ENCODE measurements at places on chromosomes 2 and 18.

DNA sequence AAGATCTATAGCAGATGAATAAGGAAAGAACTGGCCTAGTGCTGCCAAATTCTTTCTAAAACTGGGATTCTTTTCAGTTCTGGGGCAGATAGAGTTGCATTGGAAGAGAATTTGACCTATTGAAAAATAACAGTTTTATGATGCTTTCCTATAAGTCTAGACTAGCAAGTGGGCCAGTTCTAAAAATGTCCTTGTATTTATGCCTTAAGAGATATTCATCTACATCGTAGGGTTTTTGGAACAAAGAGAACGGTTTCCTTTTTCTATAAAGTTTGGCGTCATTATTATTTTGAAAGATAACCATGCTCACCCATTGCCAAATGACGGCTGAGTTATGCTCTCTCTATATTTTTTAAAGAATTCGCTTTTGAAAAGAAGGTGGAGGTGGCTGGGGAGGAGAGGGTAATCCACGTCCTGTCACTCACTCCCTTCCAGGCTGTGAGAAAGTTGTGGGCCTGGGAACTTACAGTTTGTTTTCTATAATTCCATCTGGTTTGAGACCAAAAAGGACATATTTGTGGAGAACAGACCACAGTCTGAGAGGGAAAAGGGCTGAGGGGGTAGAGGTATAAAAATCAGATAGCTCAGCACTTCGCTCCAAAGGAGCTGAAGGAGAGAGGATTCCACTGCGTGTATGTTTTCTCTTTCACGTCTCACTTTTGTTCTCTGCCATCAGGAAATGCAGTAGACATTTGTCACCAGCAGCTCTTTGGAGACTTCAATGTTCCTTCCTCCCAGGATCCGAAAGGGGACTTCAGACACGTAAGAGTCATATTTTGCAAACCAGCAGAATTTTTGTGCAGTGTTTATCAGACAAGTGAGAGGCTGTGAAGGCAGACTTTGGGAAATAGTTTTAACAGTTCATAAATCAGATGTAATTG, 281.9 kb upstream of the FN1 start:
- no peak for DNase-seq

DNA sequence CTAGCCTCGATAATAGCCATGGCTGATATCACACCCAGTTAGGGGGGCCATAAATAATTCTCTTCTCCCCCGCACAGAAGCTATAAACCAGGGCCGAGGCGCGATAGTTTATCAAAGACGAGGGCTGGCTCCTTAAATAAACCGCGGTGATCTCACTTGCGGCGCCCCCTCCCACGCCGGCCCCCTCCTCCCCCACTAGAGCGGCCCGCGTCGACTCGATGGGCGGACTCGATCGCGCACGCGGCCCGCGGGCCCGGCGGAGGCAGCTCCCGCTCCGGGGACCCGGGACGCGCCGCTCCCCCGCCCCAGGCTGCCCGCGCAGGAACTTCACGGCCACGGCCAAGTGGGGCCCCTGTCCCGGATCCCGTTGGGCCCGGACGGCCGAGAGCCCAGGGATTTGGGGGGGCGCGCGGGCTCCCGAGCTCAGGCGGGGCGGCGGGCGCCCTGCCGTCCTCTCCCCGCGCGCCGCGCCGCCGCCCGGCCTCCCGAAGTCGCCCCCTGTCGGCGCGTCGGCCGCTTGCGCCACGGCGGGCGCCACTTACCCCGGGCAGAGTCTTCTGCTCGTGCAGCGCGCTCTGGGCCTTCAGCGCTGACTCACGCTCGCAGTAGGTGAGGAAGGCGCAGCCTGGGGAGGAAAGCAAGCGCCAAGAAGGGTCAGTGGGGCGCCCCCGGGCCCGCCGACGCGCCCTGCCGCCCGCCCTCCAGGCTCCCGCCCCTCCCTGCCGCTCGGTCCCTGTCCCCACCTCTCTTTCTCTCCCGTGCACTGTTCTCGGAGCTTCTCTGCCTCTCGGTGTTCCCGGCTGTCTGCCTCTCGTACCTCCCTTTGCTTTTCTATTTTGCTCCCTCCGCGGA, 80.4 kb downstream of the CELF4 start:
- DNase-seq = no peak

GRCh38 chr2:143117225-143117624, 12.0 kb upstream of the ARHGAP15 start:
- DNase-seq = no peak

GRCh38 chr2:9422321-9423099, 818 bp downstream of the ITGB1BP1 start:
- peak; percentile 11 for DNase-seq

GRCh38 chr2:30894498-30895119, 87.4 kb upstream of the CAPN13 start:
- no peak for DNase-seq

DNA sequence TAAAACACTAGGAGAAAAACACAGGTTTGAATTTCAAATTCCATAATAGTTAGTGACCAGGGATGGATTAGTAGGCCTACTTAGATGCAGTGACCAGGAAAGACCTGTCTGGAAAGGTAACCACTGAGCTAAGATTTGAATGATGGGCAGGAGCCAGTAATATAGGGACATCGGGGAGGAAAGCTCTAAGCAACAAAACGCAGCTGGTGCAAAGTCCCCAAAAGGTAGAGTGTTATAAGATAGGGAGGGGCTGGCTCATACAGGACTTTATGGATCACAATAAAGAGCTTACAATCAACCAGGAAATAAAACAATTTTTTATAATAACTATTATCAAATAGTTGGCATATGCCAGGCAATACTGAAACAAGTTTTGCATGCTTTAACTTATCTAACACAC, 849.4 kb downstream of the LRRTM4 start:
- no peak for DNase-seq

DNA sequence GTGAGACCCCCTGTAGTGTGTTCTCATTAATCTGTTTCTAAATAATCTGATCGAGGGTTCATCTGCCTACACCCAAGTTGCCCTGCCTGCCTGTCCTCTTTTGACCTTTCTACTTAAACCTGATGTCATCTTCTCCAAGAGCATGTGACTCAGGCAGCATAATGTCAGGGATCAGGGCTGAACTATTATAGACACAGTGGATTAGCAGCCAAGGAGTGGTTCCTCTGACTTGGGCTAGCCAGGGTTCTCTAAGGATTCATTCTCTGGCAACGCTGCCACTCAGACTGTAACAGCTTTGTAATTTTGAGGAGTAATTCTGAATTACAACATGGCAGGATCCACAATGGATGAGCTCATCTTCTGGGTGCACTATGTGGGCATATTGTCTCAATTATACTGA, 124.0 kb downstream of the MDH1 start:
- no peak for DNase-seq

GRCh38 chr2:40556739-40557138, 104.8 kb upstream of the SLC8A1 start:
- no peak for DNase-seq

DNA sequence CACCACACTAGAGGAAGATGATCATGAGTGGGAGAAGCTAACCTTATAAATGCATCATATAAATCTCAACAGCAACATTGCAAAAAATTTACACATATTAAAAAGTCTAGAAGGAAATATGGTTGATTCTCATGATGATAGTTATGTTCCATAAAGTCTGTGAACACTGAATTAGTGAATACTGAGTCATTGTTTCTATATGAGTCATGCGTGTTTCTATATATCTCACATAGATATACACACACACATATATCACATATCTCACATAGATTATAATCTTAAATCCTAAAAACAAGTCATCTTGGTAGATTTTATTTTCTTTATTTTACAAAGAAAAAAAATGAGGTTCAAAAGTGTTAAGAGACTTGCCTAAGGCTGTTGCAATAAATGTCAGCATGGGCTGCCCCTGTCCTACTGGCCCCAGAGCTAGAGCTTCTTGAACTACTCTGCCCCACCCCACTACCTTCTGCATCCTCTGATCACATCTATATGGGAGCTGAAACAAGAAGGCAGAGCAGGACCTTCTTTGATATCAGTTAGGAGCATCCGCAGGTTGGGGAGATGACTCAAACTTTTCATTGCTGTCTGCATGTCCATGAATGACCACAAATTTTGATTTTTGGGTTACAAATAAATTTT, 81.8 kb upstream of the ADAM23 start:
- DNase-seq = no peak

- no peak for DNase-seq
Observed at GRCh38 chr2:218860950-218861381, 1.4 kb downstream of the WNT6 start.

DNA sequence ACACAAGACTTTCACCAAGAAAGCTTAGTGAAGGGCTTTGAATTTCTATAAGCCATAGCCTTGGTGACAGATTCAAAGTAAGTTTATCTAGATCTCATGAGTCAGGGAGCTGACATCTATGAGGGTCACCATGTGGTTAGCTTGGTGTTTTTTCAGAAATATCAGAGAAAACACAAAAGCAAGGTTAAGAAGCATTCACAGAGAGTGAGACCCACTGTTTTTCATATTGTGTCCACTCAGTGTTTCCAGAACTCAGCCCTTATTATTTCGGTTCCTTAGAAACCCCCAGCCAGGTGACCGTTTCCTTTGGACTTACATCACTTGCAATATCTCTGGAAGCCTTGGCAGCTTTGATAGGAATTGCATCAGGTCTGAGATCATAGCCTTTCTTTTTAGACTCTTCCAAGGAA, 76.6 kb downstream of the NEB start:
- DNase-seq = no peak

DNA sequence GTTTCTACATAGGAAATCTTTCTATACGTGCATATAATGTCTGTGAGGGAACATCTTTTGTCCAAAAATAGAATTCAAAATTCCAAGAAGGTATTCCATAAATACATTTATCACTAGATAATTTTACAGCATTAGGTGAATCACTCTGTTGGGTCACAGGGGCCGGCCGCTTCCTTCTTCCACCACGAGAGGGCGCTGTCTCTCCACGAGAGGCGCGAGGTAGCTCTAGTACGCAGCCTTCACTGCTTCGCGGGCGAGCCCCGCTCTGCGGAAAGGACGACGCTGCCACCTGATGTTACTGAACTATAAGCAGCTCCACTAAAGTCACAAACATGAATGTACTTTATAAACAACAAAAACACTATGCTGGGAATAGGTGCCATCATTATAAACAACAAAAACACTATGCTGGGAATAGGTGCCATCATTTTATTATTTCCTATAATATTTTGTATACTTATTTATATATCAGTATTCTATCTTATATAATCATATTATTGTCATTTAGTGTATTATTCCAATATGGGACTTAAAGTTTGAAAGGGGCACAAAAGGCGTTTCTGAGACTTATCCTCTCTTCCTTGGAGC, 69.4 kb upstream of the REV1 start:
- DNase-seq = peak; percentile 66

- no peak for DNase-seq
Observed at GRCh38 chr2:156115338-156115737, 217.2 kb downstream of the NR4A2 start.

- DNase-seq = no peak
Observed at GRCh38 chr2:217789736-217790181, 213.0 kb downstream of the TNS1 start.

- DNase-seq = no peak
Observed at GRCh38 chr18:934518-935133, 30.0 kb downstream of the ADCYAP1 start.

DNA sequence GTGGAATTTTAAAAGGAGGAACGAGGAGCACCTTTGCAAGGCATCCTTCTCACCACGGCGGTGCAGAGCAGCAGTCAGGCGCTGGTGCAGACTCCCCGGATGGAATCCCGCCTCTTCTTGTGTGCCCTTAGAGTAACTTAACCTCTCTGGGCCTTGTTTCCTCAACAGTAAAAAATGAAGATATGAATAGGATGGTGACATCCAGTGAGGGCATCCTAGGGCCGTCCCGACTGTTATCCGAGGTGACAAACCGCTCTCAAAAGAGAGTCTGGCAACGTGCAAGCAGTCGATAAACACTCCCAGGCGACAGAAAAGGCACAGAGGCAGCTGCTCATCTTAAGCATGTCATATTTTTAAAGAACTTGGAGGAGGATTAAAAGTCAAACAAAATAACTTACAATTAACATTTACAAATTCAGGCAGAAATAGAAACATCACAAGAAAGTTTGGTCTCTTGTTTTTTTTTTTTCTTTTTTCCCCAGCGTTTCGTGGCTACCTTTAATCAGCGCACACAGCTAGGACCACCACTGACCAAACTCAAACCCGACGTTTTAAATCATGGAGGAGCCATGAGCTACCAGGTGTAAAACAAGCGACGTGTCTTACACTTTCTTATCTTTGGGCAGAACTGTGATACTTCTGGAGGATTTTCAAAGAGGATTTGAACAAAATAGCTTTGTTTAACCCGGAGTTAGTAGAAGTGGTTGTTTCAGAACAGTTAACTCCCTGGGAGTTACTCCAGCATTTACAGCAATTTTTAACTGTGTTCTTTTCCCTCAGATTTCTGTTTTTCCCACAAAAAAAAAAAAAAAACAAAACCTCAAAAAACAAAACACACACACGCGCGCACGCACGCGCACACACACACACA, 2.1 kb downstream of the MBP start:
- no peak for DNase-seq

DNA sequence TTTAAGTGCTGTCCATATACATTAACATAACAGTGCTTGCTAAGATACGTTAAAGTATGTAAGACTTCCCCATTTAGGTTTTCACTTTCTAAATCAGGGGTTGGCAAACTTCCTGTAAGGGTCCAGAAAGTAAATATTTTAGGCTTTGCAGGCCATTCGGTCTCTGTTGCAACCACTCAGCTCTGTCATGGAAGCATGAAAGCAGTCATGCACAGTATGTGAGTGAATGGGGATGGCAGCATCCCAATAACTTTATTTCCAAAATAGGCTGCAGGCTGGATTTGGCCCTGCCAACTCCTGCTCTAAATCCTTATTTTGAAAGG, 128.7 kb downstream of the PLA2R1 start:
- no peak for DNase-seq

DNA sequence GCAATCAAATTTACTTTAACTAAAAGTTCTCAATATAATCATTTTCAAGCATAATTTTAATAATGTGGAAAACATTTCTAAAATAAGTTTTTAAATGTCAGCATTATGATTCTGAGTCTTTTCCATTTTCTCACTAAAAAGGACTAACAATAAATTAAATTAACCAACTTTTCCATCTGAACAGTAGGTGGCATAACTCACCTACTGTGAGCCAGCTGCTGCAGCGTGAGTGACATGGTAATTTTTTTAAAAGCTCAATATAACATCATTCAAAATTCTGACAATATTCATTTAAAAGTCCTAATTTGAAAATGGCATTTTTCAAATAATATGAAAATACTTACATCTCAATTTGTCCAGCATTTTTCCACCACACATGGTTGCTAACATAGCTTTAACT, 66.5 kb downstream of the DTNB start:
- no peak for DNase-seq

DNA sequence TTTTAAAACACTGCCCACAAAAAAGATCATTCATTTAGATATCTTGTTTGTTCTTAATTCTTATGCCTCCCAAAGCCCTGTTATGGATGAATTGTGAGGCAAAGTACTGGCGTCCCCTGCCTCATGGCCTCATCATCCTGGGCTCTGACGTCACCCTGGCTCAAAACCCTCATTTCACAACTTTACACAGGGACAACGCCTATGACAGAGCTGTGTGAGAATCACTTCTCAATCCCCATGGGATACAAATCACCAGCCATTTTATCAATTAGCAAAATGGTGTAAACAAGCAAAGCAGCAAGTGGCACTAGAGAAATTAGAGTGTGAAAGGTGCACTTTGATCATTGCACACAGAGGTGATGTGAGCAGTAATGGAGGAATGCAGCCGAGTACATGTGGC, 16.6 kb downstream of the FHOD3 start:
- DNase-seq = no peak
